Stimulated activated CD4-positive, alpha-beta T cell treated with anti-CD3 and anti-CD28 coated beads, Interleukin-1b, Interleukin-23, amount 100 ng/mL, for 1 hour (primary cell): ENCODE measurements at places on chromosomes 2 and 18.

GRCh38 chr2:234172066-234172465 lies 121.6 kb downstream of the SPP2 start:
- DNase-seq: no peak

DNA sequence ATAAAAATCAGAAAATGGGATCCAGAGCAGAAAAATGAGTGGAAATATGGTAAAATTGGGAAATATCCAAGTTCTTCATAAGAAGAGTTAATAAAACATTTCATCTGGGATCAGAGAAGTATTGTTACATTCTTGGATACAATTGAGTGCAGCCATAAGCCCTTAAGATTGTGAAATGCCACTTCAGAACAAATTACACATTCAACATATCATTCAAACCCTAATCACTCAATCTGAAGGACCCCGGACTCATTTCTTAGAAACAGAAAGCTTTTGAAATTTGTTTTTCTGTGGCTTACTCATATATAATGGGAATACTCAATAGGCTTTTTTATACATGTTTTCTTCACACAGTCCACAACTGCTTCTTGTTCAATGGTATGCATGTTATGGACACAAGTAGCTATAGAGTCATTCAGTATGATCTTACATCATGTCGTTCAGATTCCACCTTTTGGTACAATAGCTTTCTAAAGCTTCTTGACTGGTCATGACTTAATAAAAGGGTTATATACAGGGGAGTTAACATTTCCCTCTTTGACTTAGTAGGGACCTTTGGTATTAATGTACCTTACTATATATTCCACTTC lies 39.9 kb downstream of the SCN7A start:
- DNase-seq: no peak

- no peak for DNase-seq
Observed at GRCh38 chr18:37443325-37444055, 122.1 kb downstream of the CELF4 start.

DNA sequence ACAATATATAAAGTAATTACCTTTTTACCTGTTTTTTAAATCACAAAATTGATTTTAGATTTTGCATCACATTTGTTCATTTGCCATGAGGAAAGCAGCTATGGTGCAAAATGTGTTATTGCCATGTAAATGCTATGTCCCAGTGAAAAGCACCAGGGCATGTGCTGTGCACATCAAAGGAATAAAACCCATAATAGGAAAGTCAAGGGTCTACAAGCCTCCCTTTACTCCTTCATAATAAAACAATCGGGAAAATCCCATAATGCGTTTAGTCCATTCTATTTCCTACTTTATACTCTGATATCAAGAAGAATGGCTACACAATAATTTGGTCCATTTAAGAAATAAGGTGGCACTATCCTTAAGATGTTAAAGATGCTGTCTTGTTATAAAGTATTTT lies 53.0 kb downstream of the KLF7 start:
- no peak for DNase-seq

- DNase-seq: no peak
Observed at GRCh38 chr2:62964671-62965070, 86.0 kb upstream of the OTX1 start.

DNA sequence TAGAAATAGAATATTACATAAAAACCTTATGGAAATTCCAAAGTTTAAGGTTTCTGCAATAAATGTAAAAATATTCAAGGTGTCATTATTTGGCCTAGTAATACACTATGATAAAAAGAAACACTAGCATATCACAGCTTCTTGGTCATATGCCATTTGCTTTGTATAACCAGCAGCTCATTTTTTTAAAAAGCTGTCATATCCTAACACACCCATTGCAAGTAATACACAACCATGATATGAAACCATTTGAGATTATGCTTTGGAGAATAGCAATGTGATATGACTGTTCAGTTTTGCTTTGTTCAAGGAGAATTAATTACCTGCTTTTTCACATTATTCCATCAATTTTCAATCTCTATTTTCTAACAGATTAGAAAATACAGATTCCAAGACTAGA lies 149.0 kb downstream of the IKZF2 start:
- DNase-seq: no peak

DNA sequence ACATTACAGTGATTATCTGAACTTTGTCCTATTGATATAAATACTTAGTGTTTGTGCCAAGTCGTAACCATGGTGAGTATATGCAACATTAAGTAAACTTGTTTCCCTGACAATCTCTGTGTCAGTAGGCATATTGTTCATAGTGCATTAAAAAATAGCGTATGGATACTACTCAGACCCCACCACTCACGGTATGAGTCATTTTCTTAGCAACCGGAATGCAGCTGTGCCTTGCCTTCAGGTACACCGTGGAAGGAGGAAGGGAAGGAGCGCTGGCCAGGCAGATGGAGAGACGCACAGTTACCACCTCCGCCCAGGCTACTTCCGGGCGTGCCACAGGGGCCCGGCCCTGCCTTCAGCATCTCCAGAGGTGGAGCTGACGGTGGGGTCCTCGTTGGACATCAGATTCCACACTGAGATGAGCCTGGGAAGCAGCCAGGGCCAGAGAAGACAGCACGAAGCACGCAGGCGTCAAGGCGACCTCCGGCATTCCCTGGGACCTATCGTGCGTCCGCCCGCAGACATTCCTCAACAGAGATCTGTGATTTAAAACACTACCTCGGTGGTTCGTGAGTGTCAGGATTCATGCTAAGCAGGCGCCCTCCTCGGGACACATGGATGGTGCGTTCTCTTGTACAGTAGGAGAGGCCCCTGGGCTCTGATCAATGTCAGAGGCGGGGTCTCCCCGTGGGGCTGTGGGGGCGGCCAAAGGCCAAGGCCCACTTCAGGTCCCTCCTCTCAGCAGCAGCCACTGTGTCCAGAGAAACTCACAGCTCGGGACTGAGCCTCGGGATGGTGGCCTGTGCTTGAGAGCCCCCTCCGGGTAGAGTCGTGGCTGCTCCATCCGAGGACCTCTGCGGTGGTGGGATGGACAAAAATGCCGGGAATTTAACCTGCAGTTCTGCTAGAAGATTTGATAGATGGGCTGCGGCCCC lies 82.2 kb upstream of the HDAC4 start:
- DNase-seq: no peak

DNA sequence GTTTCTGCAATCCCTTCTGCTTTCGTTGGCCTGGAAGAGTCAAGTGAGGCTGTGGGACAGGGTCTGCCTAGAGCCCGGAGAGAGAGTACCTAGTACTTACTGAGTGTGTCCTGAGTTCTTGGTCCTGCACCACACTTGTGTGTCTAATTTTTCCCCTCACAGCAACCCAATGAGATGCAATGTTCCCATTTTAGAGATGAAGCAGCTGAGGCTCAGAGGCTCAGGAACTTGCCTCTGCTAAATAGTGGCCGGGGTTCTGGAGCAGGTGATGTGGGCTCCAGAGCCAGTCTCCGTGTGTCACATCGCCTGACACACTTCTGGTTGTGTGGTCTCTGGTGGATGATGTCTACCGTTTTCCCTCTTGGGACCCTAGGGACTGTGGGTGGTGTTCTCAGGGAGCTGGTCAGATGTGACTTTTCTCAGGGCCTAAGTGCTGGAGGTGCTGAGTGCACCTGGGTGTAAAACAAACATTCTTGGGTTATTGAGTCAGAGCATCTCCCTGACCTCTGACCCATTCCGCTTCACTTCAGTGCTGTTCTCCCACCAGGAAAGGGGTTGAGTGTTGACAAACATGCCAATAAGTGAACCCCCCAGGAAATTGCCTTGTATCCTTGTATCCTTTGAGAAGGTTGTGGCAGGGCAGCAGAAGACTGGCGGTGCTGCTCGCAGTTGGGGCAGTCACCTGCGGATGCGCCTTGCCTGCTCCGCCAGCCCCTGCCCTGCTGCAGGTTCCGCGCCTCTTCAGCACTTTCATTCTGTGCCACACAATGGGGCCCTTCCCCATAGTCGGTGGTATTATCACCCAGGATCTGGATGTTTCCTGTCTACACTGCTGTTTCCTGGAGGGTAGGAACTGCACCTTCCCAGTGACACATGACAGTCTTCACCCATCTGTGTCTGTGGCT lies 32.1 kb downstream of the HK2 start:
- DNase-seq: no peak

- no peak for DNase-seq
Observed at GRCh38 chr2:100817388-100817985, 2.5 kb upstream of the NPAS2 start.

DNA sequence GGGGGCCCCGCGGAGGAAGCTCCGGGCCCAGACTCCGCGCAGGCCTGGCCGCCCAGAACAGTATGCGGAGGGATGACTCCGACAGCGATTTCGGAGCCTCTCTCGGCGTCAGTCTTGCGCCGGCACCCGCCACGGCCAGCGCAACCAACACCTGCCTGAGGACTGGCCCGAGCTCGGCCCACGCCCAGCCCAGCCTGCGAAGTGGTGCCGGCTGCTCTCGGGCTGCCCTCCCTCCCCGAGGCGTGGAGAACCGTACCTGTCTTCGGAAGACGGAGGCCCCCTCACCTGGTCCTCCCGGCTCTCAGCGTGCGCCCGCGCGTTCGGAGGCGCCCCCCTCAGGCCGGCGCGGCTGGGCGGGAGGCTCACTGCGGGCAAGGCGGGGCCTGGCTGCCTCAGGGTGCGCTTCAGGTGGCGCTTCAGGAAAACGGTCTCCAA lies at the start of gene M1AP:
Gene M1AP, minus strand, starts transcription at position 322 of the 435 bp plus-strand sequence. CDS start 8,055 bp downstream, outside the sequence.
- no peak for DNase-seq

GRCh38 chr2:170221317-170222288 lies 43.7 kb downstream of the MYO3B start:
- no peak for DNase-seq

GRCh38 chr2:182541268-182541667 lies 114.4 kb upstream of the PDE1A start:
- DNase-seq: no peak

DNA sequence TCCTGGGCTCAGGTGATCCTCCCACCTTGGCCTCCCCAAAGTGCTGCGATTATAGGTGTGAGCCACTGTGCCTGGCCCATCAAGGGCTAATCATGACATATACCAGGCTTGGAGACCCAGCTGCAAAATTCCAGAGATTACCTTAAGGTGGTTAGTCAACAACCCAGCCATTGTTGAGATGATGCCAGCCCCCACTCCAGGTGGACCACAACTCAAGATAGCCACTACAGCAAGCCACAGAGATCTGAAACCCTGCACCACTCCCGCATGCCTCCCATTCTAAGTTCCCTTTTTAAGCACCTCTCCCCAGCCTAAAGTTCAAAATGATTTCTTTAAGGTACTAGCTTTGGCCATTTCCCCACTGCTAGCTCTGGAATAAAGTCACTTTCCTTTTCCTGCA lies 4.6 kb upstream of the CLK1 start:
- no peak for DNase-seq

- no peak for DNase-seq
Observed at GRCh38 chr2:25362434-25363145, 20.9 kb upstream of the DNMT3A start.

DNA sequence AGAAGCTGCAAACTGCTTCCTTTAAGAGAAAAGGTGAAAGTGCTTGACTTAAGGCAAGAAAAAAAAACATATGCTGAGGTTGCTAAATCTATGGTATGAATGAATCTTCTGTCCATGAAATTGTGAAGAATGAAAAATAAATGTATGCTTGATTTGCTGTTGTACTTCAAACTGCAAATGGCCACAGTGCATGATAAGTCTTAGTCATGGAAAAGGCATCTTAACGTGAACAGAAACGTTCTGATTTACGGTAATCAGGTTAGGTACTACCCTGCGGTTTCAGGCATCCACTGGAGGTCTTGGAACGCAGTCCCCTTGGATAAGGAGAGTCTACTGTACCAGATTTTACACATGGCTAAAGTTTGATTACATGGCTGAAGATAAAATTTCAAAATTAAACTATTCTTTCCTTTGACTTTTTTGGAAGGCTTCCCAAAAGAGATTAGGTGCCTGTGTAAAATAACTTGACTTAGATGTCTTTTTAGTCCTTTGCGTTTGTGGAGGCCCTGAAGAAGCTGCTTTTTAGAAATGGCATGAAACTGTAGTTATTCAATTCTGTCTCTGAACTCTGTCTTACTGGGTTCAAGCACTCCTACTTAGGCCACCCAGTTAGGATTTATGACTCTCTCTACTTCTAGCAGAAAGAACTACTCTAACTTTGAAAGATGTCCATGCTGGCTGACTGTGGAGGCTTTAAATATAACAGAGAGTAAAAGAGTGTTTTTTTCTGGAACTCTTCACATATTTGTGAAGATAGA lies 35.9 kb upstream of the SCN9A start:
- no peak for DNase-seq

- DNase-seq: no peak
Observed at GRCh38 chr2:22500555-22500935, 884.4 kb upstream of the KLHL29 start.

DNA sequence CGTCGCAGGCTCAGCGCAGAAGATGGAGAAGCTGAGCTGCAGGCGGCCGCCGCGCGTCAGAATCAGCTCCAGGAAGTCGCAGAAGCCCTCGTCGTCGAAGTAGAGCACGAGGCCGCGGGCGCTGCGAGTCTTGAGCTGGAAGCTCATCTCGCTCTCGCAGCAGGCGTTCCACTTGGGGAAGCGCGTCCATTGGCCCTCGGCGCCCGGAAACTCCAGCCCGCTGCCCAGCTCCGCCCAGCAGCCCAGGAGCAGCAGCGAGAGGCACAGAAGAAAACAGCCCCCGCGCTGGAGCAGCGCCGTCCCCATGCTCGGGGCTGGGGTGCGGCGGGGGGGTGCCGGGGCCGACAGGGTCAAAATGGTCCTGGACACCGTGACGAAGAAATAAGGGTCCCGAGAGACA lies 4.0 kb downstream of the NRXN1 start:
- DNase-seq: no peak

DNA sequence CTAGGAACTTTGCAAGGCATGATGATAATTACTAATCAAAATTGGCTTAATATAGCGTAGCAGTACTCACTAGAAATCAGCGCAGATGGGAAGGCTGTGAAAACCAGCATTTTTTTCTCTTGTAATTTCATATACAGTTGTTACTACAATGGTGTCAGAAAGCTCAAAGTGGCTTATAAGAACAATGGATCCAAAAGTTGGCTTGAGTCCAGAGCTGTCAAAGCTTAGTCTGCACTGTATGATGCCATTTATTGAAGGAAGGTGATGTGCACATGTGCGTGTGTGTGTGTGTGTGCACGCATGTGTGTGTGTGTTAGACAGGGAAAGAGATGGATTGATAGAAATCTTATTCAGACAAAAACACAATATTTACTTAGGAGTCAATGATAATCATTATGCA lies 341.3 kb downstream of the TGIF1 start:
- DNase-seq: no peak

DNA sequence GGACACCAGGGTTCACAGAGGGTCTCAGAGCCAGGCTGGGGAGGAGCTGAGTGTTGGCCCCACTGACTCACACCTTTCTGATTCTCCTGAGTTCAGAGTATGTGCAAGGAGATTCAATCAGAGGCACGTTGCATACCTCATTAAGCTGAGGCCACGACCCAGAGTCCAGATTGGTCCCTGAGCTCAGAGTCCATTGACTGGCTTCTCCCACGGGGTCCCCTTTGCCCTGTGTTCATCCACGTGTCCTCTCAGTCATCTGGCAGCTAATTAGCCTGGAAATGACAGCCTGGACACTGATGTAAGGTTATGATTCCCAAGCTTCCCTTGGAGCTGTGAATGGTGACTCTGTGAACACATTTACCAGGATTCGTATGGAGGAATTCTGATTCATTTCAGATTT lies 267.2 kb downstream of the SH3BP4 start:
- no peak for DNase-seq
